ENCODE measurements at places on chromosomes 5 and 9.

- no peak for DNase-seq
Measured at GRCh38 chr5:79992891-79993657, 2.0 kb upstream of the MTX3 start.

DNA sequence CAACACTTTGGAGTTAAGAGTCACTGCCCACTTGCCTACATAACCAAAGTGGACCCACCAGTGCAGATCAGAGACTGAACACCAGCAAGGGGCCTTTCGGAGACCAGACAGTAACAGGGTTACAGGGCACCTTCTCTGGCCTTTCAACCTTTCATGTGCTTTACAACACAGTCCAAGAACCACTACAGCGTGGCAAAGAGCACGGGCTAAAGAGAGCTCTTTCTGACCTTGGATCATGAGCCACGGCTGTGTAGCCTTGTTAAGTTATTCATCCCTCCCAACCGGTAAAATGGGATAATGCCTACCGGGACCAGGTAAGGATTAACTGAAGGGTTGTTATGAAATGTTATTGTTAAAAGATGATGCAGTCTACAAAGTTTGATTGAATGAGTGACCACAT lies 75.0 kb downstream of the TLE1 start:
- DNase-seq, result no peak

- DNase-seq, result no peak
Measured at GRCh38 chr5:41763081-41763480, 107.1 kb downstream of the OXCT1 start.

- DNase-seq, result no peak
Measured at GRCh38 chr9:89608641-89609335, 4.0 kb downstream of the GADD45G start.

DNA sequence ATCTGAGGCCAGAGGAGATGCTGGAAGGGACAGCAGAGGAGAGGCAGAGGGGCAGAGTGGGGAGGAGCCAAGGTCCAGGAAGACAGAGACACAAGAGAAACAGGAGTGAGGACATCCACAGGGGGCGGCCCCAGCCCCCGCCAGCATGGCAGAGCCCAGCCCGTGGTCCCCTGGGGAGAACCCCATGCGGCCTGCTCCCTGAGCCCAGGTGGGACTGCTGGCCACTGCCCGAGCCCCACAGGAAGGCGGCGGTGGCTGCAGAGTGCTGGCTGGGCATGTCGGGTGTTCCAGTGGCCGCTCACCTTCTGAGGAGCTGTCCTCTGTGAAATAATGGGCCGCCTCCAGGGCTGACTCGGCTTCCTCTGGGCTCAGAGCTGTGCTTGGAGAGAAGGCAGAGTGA lies 8.9 kb upstream of the MRNIP start:
- DNase-seq, result no peak

DNA sequence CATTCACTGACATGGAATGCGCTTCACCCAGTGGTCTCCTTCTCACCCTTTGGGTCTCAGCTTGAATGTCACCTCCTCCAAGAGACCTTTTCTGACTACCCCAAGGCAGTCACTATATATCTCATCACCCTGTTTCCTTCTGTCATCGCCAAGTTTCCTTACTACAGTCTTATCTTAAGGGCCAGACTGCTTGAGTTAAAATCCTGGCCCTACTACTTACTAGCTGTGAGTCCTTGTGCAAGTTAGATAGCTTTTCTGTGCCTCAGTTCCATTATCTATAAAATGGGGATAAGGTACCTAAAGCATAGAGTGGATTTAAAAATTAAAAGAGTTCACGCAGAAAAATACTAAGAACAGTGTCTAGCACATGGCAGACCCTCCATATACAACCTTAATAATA lies 132.4 kb downstream of the GABBR2 start:
- no peak for DNase-seq

- no peak for DNase-seq
Measured at GRCh38 chr9:100774962-100775361, 197.1 kb downstream of the CAVIN4 start.

- DNase-seq, result no peak
Measured at GRCh38 chr9:13648676-13649075, 369.2 kb upstream of the MPDZ start.

GRCh38 chr9:83706676-83707517 lies 861 bp downstream of the UBQLN1 start:
- DNase-seq, result no peak

DNA sequence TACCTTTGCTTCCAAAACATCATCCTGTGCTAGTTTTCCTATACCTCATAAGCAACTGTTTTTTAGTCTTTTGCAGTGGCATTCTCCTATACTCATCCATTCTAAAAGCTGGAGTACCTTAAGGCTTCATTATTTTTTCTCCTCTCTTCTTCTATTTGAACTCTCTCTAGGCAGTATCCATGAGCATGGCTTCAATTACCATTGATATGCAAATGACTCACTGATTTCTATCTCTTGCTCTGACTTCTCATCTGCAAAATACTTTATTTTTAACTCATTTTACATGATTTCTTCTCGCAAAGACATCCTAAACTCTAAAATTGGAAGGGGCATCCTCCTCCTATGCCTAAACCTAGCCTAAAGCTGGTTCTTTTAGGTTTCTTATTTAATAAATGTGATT lies 365.1 kb upstream of the NUDT12 start:
- no peak for DNase-seq

- DNase-seq, result no peak
Measured at GRCh38 chr5:131751506-131751905, 45.3 kb downstream of the FNIP1 start.

DNA sequence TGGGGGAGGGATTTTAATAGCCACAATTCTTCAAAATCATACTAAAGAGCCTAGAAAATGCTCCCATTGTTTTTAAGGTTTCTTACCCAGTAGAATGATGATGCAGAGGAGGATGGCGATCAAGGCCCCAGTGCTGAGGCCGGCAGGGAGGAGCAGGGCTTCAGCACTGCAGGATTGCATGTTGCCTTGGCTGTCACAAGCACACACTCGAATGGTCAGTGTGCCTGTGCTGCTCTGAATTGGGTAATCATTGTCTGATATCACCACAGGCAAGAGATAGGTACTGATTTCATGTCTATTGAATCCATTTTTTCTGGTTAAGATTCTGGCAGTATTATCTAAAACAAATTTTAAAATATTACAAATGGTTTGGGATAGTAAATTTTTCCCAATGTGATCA lies 153.3 kb downstream of the CDH10 start:
- DNase-seq, result no peak

- DNase-seq, result no peak
Measured at GRCh38 chr9:129936222-129936621, 101.0 kb downstream of the USP20 start.

GRCh38 chr5:165039748-165040147 lies 1534.3 kb downstream of the MAT2B start:
- DNase-seq, result no peak

DNA sequence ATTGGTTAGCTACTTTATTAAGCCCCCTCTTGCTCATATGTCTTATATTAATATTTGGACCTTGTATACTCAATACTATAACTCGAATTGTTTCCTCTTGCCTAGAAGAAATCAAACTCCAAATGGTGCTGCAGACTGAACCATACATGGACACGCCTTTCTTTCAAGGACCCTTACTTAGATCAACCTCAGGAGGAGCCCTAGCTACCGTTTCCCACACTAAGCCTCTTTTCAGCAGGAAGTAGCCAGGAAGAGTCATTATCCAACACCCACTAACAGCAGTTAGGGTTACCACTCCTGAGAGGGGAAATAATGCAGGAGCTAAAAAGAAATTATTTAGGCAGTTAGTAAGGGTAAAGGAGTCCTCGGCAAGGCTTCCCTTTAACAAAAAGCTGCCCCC lies 243.8 kb upstream of the PUM3 start:
- DNase-seq, result no peak

- no peak for DNase-seq
Measured at GRCh38 chr5:53915120-53915519, 354.7 kb downstream of the NDUFS4 start.

DNA sequence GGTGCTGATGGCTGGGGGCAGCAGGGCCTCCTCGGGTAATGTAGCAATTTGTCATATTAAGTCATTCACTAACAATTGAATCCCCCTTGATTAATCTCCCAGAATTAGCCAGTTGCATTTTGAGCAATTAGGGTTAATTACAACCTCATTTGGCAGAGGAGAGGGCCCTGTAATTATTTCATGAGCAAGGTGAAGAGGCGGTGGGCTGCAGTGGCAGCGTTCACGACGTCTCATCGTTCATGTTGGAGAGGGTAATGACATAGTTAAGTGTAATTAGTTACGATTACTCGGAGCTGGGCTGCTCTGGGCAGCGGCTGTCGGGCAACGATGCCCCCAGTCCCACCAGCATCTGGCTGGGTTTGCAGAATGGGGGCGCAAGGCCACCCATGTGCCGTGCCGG lies 46.0 kb downstream of the NEK6 start:
- no peak for DNase-seq

GRCh38 chr5:136082390-136083193 lies 50.1 kb upstream of the SMAD5 start:
- no peak for DNase-seq

DNA sequence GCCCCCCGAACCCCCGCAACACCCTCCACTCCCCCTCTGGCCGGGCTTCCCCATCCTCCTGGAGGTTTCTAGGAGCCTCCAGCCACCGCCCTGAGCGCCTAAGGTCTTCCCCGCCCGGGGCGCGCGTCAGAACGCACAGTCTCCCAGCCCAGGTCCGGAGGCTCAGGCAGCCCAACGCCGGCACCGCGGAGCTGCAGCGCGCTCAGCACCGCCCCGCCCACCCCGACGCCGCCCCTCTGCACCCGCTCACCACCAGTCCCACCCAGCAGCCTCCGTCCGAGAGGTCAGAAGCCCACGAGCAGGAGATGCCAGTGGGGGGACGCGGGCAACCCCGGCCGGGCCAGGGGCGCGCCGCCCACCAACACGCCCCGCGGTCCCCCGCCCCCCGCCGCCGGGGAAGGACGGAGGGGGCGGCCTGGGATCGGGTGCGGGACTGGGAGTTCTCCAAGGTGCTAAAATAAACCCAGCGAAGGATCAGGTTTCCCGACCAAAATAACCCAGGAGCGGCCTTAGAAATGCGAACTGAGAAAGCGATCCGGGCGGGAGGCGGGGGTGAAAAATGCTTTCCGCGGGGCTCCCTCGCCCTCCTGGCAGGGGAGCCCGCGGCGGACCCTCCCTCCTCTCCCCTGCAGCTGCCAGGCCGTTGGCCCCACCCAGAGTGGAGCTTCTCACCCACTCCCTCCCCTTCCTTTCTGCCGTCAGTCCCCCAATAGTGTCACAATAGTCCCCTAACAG lies 6.5 kb upstream of the FAM78A start:
- no peak for DNase-seq

DNA sequence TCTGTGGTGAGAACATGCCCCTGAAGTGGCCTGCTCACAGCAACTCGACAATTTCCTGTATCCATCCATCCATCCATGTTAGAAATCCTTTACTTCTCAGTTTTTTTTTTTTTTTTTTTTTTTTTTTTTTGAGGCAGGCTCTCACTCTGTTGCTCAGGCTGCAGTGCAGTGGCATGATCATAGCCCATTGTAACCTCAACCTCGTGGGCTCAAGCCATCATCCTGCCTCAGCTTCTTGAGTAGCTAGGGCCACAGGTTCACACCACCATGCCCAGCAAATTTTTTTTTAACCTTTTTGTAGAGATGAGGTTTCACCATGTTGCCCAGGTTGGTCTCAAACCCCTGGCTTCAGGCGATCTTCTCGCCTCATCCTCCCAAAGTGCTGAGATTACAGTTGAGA lies 259.1 kb downstream of the ARHGAP26 start:
- DNase-seq, result no peak

- DNase-seq, result no peak
Measured at GRCh38 chr9:88738709-88739108, 203.7 kb downstream of the NXNL2 start.

DNA sequence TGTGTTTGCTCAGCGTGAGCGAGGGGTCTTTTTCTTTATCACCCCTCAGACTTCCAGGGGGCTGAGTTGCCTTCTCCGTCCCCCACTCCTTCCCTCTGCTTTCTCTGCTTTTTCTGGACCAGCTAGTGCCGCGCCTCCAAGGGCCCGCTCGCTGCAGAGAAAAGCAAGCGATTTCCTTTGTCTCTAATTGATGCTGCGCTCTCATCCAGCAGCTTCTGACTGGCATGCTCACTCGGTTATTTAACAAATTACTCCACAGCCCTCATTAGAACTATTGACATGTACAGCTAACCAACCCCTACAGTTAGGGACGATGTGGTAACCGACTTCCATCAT lies 288.0 kb downstream of the ELAVL2 start:
- DNase-seq, result no peak

DNA sequence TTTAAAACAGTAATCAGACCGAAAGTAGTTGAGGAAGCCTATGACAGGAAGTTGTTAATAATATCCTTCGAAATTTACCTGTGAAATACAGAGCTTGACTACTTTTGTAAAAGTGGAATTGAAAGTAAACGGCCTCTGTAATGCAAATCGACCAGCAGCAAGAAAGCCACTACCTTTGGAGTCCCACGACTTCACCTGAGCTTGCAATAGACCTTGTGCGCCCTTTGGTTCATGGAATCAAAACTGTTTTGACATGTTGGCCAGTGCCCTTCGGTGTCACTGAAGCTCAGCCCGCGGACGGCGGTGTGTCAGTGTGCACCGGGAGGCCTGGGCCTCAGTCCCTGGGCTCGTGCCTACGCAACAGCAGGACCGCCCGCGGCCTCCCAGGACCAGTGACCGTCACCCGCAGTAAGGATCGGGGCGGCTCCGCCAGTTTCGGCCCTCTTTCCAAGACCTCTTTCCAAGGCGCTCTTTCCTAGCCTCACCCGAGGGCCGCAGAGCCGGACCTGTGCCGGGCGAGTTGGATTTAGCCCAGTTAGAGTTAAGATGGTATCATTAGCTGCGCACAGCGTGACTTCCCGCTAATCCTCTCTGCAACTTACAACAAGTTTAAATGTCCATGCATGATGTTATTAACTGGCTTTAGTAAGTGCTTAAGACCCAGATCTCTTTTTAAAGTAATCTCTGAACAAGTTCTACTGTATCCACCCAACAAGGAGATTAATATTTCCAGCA lies 223.3 kb downstream of the MEF2C start:
- no peak for DNase-seq

DNA sequence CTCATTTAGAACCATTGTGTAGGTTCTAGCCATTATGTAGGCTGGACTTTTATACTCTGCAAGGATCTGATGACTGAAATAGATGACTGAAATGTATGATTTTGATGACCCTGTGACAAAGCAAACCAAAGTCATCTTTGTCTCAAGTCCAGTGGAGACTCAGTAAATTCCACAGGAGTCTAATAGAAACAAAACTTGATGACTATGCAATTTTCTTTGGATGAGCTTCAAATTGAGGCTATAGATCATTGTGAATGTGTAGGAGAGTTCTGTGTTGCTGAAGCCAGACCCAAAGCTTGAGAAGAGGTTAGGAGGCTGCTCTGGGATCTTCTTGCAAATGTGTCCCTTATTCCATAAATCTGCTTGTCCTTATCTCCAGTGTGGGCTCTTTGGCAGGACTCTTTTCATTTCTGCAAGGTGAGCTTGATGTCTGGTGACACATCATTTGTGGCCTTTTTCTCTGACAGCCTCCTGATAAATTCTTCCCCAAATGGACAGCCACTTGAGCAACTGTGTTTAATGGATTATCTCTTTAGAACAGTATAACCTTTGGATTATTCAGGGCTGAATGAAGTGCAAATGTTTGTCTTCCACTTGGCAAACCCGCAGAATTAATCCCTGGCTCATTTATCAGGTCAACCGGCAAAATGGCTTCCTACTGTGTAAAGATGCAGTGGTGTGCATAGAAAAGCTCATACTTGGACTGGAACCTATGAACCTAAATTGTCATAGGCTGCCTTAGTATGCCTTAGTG lies 235.1 kb upstream of the ANKH start:
- no peak for DNase-seq

Data from cortex of kidney (tissue), 1 donor.